Umbilical cord (tissue), 2 donors: ENCODE measurements at places on chromosomes 1 and 21.

- no peak for DNase-seq
These were observed 10.1 kb downstream of the SFT2D2 start for GRCh38 chr1:168235937-168236336.

DNA sequence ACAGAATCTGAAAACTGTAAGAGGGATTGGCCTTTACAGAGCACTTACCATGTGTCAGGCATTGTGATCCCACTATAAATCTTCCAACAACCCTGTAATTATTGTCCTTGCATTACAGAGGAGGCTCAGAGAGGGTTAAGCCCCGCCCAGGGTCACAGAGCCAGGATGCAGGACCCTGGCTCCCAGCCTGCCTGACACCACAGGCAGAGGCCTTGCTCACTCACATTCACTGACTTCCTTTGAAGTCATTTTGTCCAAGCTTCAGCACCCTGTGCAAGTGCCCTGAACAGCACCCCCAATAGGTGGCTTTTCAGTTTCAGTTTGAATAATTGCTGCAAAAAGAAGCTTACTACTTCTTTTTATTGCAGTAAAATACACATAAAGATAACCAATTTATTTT lies 256.8 kb upstream of the NFIA start:
- DNase-seq: peak; percentile 33

DNA sequence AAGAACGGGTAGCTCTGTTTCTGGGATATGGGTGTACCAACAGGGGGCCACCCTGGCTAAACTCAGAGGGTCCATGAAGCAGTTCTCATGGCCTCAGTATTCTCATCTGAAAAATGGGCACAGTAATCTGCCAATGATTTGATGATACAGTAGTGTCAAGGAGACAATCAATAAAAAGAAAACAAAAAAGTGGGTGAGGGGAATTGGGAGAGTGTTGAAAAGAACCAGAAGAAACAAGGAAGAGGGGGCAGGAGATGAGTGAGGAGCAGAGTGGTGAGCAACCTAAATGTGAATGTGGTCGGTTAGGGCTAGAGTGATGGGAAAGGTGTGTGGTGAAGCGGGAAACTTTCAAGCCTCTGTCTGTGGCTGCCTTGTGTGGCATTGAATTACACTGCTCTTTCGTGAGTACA lies 2.0 kb downstream of the SLAMF7 start:
- no peak for DNase-seq

GRCh38 chr1:192604979-192605620 lies 29.5 kb downstream of the RGS1 start:
- no peak for DNase-seq

GRCh38 chr1:39987869-39988268 lies 32.9 kb downstream of the MFSD2A start:
- no peak for DNase-seq

DNA sequence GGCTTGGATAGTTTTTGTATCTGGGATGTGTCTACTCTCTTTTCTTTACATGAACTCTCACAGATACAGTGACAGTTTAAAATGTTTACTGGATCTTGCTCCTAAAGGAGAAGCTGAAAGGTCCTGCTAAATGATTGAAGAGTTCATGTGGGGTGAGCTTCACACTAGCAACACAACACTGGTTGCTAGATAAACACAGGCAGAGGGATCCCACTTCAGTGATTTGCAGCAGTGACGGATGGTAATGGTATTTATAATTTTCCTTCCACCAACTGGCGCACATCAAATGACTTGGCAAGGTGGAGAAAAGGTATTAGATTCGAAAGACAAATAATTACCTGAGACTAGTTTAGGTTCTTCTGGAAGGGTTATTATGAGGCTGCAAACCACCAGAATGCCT lies 270.2 kb downstream of the TBX15 start:
- no peak for DNase-seq

GRCh38 chr1:32801096-32801715 lies 16.0 kb downstream of the YARS1 start:
- DNase-seq: no peak

DNA sequence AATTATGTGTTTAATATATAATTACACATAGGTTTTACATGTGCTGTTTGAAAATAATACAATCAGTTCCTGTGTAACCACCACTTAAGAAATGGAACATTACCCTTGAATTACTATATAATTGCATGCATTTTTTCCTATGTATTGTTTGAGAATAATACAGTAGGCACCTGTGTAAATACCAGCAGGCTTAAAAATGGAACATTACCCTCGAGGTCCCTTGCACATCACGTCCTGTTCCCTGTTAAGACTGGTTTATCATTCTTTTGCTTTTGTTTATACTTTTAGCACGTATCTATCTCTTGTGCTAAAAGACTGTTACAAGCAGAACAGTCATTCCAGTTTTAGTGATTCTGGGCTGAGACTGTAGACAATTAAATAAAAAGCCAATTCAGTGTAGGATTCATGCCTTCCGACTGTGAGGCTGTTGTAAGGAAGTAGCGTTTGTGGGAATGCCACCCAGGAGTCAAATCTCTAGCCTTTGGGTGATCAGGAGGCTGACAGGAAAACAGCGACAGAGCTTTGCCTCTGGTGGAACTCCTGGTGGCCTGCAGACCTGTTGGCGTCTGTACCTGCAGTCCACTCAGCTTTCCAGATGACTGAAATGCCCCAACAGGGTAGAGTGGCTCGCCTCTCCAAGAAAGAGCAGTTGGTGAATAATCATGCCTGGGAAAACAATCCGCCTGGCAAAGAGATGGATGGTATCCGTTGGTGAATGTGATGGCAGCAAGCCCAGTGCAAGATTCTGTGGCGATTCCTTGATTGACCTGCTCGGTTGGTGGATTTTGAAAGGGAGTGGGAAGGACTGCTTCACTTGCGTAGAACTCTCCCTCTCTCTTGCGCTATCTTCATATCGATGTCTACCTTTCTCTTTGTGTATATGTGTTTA lies 58.0 kb downstream of the DISC1 start:
- no peak for DNase-seq

GRCh38 chr1:204085876-204086275 lies 13.0 kb downstream of the SOX13 start:
- no peak for DNase-seq

GRCh38 chr1:162562470-162562828 lies 927 bp downstream of the UAP1 start:
- peak; percentile 64 for DNase-seq

GRCh38 chr1:222390181-222390580 lies 157.7 kb downstream of the HHIPL2 start:
- no peak for DNase-seq

DNA sequence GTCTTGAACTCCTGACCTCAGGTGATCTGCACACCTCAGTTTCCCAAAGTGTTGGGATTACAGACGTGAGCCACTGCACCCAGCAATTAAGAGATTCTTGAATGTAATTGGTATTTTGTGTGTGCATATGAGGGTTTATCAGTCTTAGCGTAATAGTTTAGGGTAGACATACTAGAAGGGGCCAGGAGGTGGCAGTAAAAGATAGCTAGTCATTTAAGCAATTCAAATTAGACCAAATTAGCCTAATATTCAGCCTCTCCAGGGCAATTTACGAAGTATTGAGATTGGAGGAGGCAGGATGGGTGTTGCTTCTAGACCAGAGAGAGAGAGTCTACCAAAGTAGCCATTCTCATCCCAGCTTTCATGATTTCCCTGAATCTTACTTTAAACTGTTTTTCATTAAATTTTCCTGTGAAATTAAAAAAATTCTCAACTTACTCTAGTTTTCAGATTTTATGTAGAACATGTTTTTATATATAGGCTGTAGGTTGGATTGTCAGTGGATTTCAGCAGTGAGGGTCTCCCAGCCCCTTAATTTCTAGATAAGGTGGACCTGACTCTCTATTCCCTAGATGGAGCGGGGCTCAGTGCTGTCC lies 119.7 kb downstream of the HHAT start:
- DNase-seq: peak; percentile 43

GRCh38 chr1:101344745-101345144 lies 107.9 kb downstream of the S1PR1 start:
- DNase-seq: no peak

GRCh38 chr1:223031733-223032601 lies 111.1 kb downstream of the TLR5 start:
- DNase-seq: peak; percentile 89

- peak; percentile 70 for DNase-seq
These were observed 18.6 kb downstream of the RHOU start for GRCh38 chr1:228753786-228754360.

DNA sequence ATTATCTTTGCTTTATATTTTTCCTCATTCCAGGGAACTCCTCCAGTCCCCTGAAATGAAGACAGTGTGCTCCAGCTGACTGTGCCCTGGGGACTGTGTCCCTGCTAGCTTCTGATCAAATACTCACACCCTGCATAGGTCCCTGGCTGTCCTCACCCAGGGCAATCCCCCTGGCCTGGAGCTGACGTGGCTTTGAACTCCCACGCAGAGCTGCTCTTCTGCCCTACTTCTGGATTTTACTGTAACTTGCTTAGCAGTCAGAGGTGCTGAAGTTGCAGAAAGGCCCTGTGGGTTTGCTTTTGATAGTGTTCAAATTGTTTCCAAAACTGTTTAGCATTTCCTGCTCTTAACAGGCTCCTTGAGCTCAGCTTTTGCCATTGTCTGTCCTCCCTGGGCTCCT lies 186.5 kb downstream of the FASLG start:
- DNase-seq: peak; percentile 57

GRCh38 chr1:9453779-9454418 lies 85.4 kb upstream of the SLC25A33 start:
- peak; percentile 63 for DNase-seq

DNA sequence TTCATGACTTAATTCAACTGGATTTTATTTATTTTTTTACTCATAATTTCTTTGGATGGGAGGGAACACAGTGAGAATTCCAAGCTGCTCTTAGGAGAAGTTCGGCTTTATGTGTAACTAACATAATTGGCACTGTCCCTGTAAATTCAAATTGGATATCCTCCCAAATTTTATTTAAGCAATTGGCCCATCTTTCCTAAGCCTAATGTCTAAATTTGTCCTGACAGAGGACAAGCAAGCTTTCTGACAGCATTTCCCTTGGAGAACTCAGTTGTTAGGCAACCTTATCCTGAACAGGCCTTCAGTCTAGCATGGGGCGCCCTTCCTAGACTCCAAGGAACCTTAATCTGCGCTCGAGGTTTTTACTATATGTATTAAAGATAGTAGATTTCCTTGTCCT lies 550.3 kb downstream of the NUF2 start:
- no peak for DNase-seq

DNA sequence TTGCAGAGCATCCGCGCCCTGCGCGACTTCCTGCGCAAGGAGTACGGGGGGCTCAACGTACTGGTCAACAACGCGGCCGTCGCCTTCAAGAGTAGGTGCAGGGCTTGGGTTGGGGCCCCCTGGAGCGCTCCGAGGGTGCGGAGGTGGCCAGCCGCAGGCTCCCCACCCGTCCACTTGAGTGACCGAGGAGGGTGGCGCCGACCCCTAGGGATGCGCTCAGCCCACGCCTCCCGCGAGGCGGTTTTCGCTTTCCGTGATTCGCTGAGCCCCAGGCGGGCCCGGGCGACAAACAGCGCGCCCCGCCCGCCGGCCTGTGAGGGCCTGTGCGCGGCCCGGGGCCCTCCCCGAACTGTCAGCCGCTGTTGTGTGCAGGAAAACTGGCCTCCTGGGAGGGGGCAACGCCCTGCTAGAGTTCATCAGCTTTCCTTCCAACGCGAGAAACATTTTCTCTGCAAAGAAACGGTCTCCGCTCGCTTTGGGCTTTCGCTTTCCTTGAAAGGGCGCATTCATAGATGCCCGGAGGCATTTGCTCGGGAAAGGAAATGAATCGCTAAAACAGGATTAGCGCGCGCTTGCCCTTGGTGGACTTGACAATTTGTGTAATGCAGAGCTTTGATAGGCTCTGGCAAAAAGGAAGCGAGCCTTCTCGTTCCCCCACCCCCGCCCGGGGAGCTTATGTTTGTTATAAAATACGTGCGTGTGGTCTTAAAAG lies 668 bp downstream of the CBR3 start:
- peak; percentile 61 for DNase-seq

DNA sequence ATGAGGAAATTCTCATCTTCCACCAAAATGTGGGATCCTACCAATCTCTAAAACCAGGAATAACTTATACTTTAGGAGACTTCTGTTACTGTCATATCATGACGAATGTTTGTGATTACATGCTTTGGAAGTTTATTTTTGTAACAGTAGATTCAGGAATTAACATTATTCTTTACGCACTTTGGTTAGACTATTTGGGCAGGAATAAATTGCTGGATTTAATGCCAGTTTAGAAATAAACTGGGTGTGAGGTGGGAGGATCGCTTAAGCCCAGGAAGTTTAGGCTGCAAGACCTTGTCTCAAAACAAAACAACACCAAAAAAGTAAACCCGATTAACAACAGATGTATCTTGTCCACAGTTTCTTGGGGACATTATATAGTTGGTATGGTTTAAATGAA lies 52.1 kb downstream of the MIGA1 start:
- peak; percentile 7 for DNase-seq

DNA sequence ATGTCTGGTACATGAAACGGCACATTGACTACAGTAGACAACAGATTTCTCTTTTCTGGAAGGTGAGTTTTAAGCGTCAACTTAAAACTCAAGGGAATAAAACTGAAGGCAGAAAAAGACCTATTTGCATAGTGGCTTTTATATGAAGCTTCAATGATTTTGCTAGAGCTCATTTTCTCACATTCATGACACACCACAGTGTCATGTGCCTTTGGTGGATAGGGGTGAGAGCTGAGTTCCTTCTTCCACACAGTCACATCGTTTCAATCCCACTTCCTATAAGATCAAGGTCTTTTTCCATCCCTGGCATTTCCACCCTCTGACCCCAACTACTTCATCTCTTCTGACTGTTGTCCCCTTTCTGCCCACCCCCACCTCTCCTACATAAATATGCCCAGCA lies 31.0 kb downstream of the IL12RB2 start:
- DNase-seq: no peak

- DNase-seq: no peak
These were observed 10.0 kb upstream of the OTUD3 start for GRCh38 chr1:19872190-19872589.

DNA sequence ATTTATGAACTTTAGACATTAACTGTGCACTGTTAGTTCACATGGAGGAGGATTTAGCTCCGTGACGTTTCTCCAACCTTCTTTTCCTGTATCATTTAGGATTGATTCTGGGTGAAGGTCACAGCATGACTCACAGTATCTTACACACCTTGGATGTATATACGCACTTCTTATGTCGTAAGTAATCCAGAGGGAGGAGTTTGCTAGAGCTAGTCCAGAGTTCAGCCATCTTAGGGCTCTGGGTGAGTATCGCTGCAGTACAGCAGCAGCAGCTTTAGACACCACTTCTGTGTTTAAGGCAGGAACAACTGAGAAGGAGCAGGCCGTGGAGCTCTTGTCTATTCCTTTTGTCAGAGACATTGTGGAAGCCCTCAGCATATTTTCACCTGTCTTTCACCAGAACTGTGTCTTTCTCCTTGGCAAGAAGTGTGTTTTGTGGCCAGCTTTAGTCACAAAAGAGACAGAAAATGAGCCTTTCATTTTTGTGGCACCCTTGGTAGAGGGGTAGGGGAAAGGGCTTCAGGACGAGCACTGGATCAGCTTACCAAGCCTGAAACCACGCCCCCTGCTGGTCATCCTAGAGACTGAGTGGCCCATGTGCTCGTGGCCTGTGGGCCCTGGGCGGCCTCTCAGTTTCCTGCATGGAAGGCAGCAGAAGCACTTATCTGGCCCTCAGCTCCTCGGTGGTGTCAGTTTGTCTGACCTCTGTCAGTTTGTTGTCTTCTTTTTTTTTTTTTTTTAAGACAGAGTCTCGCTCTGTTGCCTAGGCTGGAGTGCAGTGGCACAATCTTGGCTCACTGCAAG lies 64.0 kb downstream of the ADARB1 start:
- DNase-seq: peak; percentile 42
